ENCODE measurements at places on chromosomes 11 and 22.

GRCh38 chr11:69012092-69013008 is 696 bp downstream of the MRGPRF start:
- peak; percentile 57 for DNase-seq

- peak; percentile 34 for DNase-seq
Measured at GRCh38 chr11:88363648-88364065, 26.1 kb upstream of the CTSC start.

DNA sequence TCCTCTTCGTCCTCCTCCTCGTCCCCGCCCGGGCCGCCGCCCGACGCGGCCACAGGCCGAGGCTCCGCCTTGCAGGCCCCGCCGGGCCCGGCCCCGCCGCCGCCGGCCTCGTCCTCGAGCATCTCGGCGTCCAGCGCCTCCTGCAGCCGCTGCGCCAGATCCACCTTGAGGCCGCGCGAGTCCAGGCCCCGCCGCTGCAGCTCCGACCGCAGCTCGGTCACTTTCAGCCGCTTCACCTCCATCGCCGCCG is 417 bp downstream of the HNRNPUL2 start:
- no peak for DNase-seq

- DNase-seq, result peak; percentile 19
Measured at GRCh38 chr11:107770551-107770951, 58.7 kb upstream of the SLN start.

DNA sequence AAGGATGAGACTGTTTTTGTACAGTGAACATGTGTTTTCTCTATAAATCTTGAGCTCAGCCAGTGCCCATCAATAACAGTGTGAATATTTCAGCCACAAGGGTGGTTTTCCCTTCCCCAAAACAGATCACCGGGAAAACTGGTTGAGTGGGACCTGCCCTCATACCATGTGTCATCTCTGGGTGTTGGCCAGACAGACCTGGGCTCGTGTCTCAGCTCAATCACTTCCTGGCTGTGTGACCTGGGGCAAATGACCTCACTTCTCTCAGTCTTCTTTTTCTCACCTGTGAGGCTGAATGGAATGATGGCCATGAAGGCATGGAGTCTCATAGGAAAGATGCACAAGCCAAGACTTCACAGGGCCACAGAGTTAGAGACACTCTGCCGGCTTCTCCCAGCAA is 74.7 kb downstream of the COMMD9 start:
- no peak for DNase-seq

DNA sequence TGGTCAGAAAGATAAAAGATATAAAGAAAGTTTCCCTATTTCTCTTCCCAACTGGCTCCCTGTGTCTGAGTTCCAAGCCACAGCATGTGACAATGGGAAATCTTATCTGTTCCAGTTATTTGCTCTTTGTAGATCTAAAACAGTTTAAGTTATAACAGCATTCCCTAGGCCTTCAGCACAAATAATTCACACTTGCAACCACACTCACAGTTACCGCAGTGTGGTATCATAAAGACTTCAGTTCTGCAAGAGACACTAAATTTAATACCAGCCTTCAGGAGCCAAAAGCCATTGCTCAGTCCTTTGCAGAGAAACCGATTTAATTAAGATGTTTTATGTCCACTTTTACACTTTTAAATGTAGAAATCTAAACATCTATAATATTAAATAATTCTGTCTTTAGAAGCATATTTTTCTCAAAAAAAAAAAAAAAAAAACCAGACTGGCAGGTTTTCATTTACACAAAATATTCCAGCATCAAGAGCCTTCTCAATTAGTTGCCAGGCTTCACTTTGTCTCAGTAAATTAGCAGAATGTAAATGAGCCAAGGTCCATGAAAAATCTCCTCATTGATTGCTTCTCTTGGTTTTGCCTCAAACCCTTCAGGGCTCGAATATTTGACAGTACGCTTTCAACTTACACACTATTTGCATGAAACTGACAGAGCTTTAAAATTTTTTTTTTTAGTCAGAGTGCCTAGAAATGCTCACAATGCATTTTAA is 300.0 kb upstream of the DDI1 start:
- no peak for DNase-seq

GRCh38 chr11:113240389-113240788 is 74.0 kb upstream of the TTC12 start:
- no peak for DNase-seq

DNA sequence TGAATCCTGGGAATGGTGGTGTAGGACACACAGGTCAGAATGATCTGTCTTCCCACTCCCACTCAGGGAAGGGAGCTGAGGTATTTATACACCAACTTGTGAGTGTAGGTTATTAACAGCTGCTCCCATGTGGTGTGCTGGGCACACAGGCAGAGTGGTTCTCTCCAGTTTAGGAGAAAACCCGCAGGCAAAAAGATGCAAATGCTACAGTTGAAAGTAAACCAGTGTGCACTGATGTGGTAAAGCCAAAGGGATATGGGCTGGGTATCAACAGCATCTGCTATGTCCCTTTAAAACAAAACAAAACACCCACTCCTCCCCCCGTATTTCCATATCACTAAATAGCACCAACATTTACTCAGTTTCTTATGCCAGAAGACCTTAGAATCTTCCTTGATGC is 75.4 kb upstream of the SYT13 start:
- no peak for DNase-seq

DNA sequence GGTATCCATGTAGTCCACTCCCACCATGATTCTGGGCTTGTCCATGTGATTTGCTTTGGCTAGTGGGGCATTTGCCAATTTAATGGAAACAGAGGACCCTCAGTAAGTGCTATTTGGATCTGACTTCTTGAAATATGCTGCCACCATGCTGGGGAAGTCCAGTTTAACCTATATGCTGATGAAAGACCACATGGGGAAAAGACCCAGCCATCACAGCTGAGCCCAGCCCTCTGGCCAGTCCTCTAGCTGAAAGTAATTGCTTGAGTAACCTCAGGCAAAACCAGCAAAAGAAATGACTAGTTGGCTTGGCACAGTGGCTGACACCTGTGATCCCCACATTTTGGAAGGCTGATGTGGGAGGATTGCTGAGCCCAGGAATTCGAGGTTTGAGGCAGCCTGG is 61.5 kb downstream of the ATG16L2 start:
- no peak for DNase-seq

DNA sequence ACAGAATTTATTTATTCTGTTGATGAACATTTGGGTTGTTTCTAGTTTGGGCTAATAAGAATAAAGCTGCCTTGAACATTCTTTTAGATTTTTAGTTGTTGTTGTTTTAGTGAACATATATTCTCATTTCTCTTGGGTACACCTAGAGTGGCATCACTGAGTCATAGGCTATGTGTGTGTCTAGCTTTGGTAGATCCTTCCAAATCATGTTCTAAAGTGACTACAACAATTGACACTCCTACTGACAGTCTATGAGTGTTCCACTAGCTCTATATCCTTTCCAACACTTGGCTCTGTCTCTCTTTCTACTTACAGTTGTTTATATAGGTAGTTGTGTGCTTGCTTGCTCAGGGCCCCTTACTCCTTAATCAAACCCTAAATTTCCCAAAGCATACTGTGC is 346.0 kb upstream of the NCAM1 start:
- no peak for DNase-seq

DNA sequence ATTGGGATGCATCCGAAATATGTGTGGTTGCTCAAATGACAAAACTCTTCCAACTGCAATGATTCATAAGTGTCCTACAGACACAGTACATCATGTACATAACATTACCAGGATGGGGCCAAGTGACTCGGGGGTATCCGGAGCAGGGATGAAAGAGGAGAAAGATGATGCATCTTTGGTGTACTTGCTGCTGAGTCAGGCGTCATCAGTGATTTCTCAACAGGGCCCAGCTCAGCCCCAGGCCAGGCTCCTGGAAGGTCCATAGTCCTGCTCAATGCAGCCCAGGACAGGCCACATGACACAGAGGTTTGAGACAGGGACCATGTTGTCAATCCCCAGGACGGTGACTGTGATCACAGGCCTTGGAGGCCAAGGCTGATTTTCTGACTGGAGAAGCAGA is 59.3 kb downstream of the GGTLC2 start:
- no peak for DNase-seq

DNA sequence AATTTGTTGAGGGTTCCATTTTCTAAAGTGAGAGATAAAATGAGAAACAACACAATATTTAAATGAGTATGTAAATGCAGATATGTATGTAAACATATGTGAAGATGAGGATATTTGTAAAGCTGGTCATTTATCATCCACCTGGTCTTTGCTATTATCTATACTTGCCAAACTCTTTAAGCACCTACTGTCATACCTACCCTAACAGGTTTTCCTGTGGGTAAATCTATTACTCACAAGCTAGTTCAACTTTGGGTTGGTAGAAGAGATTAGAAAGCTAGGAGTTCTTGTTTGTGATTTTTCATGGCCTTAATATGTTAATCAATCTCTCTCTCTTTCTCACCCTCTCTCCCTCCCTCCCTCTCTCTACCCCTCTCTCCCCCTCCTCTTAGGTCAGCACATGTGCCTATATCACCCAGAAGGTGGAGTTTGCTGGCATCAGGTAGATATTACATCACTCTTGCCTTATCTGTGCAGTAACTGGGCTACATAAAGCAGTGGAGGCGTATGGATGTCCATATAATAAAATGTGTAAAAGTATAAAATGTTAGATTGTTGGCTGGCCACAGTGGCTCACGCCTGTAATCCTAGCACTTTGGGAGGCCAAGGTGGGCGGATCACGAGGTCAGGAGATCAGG is 14.7 kb downstream of the DEPDC5 start:
- DNase-seq, result no peak

GRCh38 chr22:48188231-48188721 is 1425.8 kb downstream of the TBC1D22A start:
- DNase-seq, result no peak

GRCh38 chr11:27255447-27255828 is 107.6 kb downstream of the CCDC34 start:
- DNase-seq, result peak; percentile 83

DNA sequence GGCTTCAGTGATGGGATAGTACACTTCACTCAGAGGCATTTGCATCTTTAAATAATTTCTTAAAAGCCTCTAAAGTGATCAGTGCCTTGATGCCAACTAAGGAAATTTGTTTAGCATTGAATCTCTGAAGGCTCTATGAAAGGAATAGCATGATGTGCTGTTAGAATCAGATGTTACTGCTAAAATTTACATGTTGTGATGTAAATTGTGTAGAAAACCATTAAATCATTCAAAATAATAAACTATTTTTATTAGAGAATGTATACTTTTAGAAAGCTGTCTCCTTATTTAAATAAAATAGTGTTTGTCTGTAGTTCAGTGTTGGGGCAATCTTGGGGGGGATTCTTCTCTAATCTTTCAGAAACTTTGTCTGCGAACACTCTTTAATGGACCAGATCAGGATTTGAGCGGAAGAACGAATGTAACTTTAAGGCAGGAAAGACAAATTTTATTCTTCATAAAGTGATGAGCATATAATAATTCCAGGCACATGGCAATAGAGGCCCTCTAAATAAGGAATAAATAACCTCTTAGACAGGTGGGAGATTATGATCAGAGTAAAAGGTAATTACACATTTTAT is 4.6 kb downstream of the MALAT1 start:
- peak; percentile 33 for DNase-seq

GRCh38 chr11:47378010-47378835 is at the start of gene SPI1:
Gene SPI1, minus strand, starts transcription at chr11:47378547. Its CDS starts 194 bp downstream, at chr11:47378353.
- no peak for DNase-seq

DNA sequence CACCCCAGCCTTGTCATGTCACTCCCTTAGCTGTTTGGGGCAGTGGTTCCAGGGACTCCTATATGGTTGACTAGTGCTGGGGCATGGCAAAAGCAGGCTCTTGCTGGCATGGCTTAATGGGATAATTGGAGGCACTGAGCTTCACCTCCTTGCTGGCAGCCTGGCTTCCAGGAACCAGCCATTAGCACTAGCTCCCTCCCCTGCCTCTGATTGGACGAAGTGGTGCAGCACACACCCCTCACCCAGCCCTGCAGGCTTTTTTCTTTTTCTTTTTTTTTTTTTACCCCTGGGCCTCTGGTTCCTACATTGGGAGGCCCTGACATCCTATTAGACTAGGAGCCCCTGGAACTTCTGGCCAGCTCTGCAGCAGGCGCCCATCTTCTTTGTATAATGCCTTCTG is 18.6 kb downstream of the PHLDB1 start:
- DNase-seq, result no peak

GRCh38 chr22:22023581-22024137 is 41.1 kb upstream of the TOP3B start:
- no peak for DNase-seq

- no peak for DNase-seq
Measured at GRCh38 chr11:65925397-65925796, 6.2 kb downstream of the DRAP1 start.

- no peak for DNase-seq
Measured at GRCh38 chr11:73758451-73758850, 2.4 kb downstream of the RAB6A start.

DNA sequence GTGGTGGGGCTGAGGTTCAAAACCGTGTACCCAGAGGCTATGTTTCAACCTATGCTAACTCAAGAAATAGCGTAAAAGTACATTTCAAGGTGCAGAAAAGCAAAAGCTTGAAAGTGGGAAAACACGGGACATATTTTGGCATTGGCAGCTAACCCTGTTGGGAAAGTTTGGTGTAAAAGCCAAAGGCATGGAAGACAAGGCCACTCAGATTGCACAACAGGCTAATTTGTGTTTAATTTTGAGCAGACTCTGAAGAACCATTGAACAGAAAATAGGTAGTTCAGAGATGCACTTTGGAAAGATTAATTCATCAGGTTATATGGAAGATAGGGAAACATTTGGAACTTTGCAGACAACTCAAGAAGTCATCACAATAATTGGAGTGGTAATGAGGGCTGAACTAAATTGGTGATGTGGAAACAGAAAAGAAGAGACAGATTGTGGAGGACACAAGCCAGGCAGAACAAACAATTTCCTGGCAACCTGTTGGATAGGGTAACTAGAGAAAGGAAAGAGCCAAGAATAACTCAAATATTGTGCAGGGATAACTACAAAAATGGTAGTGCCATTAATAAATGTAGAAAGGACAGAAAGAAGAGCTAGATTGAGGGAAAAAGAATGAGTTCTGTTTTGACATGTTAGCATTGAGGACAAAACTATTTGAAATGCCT is 140.5 kb upstream of the PGR start:
- no peak for DNase-seq

GRCh38 chr11:70650075-70650909 is 252.0 kb downstream of the CTTN start:
- DNase-seq, result peak; percentile 69

DNA sequence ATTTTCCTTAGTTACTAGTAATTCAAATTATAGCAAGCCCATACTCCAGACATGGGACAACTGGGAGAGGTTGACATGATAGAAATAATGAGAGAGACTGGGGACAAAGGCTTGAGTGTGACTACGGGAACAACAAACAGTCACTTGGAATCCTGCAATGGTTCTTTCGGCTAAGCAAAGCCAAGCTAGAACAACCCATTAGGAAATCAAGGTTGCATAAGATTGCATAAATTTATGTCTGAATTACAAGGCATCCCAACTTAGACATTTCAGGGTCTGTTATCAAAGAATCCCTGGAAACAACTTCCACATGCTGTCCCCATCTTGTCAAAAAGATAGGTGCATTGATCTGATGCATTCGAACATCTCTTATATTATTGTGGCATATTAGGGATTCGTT is 10.2 kb upstream of the NRGN start:
- DNase-seq, result no peak

GRCh38 chr11:64759722-64760719 is at the start of gene PYGM:
Gene PYGM, minus strand, starts transcription at chr11:64759974. Its CDS starts 76 bp downstream, at chr11:64759898.
- DNase-seq, result no peak

- peak; percentile 44 for DNase-seq
Measured at GRCh38 chr11:24635588-24636290, 138.9 kb downstream of the LUZP2 start.

- peak; percentile 84 for DNase-seq
Measured at GRCh38 chr22:32469799-32470212, 4.8 kb upstream of the FBXO7 start.
